ENCODE measurements at places on chromosomes 1 and 21.

GRCh38 chr1:168719306-168720111 lies 9.5 kb downstream of the DPT start:
- no peak for DNase-seq

GRCh38 chr1:161009602-161010211 lies 11.2 kb downstream of the F11R start:
- no peak for DNase-seq

GRCh38 chr1:29157269-29157601 lies 24.5 kb downstream of the SRSF4 start:
- no peak for DNase-seq

GRCh38 chr1:30759718-30760281 lies 2.2 kb upstream of the LAPTM5 start:
- no peak for DNase-seq

DNA sequence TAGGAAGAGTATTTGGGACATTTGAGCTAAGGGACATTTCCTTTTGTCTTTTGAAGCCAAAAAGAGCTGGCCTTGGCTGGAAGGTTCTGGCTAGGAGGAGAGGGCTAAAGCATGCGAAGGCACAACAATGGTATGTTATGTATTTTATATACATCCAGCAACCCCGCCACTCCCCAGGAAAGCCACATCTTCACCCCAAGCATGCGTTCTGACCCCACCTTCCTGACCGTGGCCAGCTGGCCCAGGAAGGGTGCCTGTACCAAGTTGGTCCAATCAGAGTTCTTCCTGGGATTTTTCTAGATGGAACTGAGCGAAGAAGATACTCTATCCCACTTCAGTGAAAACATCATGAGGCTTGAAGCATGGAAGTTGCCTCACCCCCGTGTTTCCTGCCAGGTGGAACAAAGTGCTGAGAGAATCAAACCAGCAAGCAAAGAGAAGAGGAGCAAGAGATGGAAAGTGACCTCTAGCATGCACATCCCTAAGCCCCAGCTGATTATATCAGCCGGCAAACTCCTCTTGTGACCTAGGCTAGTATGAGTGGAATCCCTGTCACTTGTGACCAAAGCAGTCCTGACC lies 82.7 kb downstream of the BCAR3 start:
- no peak for DNase-seq

- no peak for DNase-seq
Measured at GRCh38 chr1:87336623-87337067, 8.0 kb downstream of the LMO4 start.

GRCh38 chr1:41890825-41891198 lies 27.9 kb downstream of the HIVEP3 start:
- no peak for DNase-seq

DNA sequence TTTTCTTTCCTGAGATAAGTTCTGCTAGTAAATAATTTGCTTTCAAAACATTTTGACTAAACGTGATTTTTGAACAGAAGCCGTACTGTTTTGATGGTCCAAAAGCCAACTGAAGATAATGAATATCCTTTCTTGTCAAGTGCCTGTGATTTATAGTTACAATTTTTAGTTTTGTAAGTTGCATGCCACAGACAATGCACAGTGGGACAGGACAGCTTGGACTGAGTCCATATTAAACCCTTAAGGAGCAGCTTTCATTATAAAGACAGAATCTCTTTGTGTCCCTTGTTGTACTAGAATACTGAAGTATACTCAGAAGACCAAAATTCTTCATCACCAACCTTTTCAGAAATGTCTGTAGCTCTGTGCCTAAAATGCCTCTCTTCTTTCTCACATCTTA lies 92.2 kb downstream of the LTN1 start:
- DNase-seq = no peak

- no peak for DNase-seq
Measured at GRCh38 chr1:181531951-181532600, 48.8 kb downstream of the CACNA1E start.

DNA sequence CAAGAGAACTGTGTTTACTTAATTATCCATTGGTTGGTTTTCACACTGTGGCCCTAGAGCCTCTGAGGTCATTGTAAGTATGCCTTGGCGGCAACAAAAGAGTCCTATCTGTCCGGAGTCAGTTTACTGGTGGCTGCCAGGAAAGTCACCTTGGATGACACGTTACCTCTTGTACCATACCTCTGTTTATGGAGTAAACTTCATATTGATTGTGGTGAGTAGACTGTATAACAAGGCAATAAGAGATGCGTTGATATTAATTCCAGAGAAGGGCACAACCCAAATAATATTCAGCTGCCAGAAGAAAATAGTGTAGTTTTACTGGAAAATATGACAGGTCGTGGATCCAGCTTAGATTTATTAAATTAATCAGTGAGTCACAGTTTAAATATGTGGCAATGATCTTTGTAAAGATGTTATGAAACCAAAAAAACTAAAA lies 20.4 kb upstream of the KIF14 start:
- no peak for DNase-seq

- no peak for DNase-seq
Measured at GRCh38 chr21:28541371-28542112, 451.1 kb downstream of the LTN1 start.

GRCh38 chr1:186183219-186183618 lies 191.8 kb downstream of the TPR start:
- DNase-seq = no peak

DNA sequence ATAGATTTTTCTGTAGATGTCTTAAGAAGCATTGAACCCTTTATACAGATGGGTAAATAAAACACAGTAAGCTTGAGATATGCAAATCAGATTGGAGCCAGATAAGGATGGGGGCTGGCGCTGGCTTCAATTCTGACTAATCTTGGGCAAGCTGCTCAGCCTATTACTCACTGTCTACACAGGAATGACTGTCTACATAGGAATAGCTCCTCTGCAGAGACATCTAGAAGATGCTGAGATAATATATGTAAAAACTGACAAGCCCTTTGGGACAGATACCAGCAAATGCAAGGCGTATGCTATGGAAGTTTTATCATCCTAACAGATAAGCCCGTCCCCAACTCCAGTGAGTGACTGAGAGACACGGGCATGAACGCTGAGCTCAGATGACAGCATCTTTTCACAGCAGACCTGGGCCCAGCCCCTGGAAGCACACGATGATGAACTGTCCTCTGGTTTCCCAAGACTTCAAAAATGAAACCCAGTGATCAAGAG lies 1.7 kb downstream of the CLDN14 start:
- DNase-seq = no peak

DNA sequence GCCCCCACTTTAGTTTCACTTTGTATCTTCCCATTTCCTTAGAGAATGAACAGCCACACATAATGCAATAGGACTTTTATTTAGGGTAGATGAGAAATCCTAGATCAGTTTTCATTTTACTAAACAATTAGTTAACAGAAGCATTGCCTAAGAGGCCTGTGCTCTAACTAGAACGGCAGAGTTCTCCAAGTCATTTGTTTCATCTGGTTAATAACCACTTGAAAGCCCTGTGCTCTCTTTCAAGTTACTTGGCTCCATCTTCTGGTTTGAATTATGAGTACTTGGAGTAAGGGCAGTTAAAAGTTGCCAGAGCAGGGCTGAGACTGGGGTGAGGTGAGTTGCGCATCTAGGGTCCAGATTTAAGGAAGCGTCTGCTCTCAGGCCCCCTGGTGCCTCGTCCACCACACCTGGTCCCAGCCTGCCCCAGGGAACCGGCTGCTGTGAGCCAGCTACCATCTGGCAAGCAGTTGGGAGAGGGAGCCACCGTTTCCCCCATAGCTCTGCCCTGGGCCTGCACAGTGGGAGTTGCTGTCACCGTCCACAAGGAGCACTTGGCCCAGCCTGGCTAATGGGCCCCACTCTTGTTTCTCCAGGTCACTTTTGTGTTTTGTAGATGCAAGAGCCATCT lies 18.1 kb upstream of the SLC44A3 start:
- DNase-seq = no peak

- no peak for DNase-seq
Measured at GRCh38 chr21:33495743-33496142, 4.2 kb upstream of the DNAJC28 start.

DNA sequence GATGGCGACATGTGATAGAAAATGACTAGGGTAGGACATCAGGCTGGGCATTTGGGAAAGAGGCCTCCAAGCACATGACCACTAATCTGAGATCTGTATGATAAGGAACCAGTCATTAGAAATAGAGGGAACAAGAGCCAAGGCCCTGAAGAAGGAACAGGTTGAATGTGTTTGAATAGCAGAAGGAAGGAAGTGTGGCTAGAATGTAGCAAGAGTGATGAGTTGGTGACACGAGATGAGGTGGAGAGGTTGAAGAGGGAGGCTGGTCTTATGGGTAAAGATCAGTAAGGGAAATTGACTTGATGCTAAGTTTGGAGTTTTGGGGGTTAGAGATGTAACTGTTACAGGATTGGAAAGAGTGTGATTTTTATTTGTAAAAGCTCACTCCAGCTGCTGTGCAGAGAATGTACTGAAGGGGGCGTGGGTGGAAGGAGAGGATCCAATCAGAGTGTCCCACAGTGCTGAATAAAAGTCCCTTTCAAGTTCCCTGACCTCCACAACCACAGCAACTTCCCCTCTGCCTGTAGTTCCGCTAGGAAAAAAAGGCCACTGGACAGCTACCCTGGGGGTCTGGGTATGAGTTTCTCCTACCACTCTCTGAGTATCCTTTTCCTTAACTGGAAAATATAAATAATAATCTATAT lies 295.0 kb downstream of the OMA1 start:
- no peak for DNase-seq

DNA sequence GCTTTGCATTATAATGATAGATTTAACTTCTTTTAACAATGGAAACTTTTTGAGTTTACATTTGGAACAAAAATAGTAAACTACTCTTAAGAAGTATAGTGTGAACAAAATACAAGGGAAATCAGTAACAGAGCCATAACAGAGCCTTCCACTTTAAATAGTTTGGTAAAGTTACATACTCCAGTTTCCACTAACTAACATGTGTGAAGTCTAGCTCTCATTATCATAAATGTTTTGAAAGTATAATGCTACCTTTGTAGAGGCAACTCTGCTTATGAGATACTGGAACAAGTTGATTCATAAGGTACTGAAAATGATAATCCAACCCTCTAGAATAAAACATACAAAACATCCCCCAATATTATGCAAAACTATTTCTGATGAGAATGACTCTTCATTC lies 1155.1 kb upstream of the ADGRL2 start:
- no peak for DNase-seq

- DNase-seq = no peak
Measured at GRCh38 chr1:226428348-226428747, 20.5 kb upstream of the PARP1 start.

GRCh38 chr1:244628789-244629188 lies 24.1 kb upstream of the DESI2 start:
- no peak for DNase-seq

- DNase-seq = no peak
Measured at GRCh38 chr1:22689505-22689904, 21.1 kb upstream of the EPHB2 start.

GRCh38 chr1:210822932-210823331 lies 311.0 kb downstream of the KCNH1 start:
- DNase-seq = no peak
